Panc1 (cell line): ENCODE measurements at places on chromosomes 5 and 9. TPM values are rescaled to one million over a fixed set of nuclear protein-coding genes. Genes with fewer than 3 reads are reported as not detected.
A peak's percentile ranks its signal among the peaks of the same experiment; 100 is the strongest.

DNA sequence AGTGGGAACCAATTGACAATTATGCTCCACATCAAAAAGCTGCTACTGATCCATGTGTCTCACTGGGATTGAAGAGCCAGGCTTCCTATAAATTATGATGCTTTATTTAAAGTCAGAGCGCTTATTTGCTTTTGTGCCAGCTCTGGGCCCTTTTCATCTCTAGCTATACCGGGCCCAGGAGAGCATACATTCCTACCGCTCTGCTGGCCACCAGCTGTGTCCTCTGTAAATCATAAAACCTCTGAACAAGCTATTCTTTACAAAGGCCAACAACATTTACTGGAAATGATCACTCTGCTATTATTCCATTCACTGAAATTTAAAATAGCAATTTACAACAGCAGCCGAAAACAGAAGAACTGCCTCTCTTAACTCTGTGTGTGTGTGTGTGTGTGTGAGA lies 86.6 kb downstream of the ZNF608 start:
- no peaks in the 10 kb centered on the region for H3K27me3 ChIP-seq
- DNase-seq = no peak
- peaks cover 99% of the 10 kb centered on the region for H3K4me1 ChIP-seq
- peak overlapping the region; percentile 100 for H3K27ac ChIP-seq

Gene PIP5KL1
- total RNA-seq = 7.8 TPM

GRCh38 chr5:73792687-73793320 lies 166.8 kb downstream of the ARHGEF28 start:
- no peak overlapping the region for H3K27ac ChIP-seq
- H3K36me3 ChIP-seq = no peaks in the 10 kb centered on the region
- H3K27me3 ChIP-seq = no peaks in the 10 kb centered on the region
- peak; percentile 87 for DNase-seq
- H3K4me1 ChIP-seq = no peaks in the 10 kb centered on the region

Gene PDE6A
- 0.33 TPM for total RNA-seq

Gene EPB41L4A
- 0.87 TPM for total RNA-seq

DNA sequence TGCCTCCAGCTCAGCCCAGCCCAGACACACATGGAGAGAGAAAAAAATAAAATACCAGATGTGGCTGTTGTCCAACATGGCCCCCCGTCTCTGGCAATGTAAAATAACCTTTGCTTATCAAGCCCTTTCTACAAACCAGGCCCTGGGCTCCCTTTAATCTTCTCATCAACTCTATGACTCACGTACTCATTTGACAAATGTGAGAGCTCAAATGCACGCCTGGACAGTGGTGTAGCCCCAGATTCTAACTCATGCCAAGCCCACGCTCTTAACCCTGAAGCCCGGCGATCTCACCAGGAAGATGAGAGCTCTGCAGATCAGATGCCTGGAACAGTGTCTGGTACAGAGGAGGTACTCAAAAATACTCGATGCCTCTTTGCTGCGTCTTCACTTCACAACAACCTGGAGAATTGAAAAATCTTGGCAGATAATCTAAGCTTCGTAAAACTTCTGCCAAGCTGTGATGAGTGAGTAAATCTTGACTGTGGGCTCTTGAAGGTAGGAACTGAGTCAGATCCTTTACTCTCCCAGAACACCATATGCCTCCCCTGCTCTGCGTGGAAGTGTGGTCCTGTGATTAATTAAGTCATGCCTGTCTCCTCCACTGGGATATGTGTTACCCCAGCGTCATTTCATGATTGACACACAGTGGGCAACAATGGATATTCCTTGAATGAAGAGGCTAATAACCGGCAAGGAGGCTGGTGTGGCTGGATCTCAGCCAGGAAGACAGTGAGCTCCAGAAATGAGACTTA lies 102.0 kb upstream of the FSTL4 start:
- DNase-seq = no peak
- no peak overlapping the region for H3K27ac ChIP-seq
- H3K4me3 ChIP-seq = no peak overlapping the region
- no peaks in the 10 kb centered on the region for H3K36me3 ChIP-seq
- H3K27me3 ChIP-seq = peaks cover 4% of the 10 kb centered on the region

GRCh38 chr5:89351222-89351621 lies 468.2 kb upstream of the MEF2C start:
- no peaks in the 10 kb centered on the region for H3K4me1 ChIP-seq
- no peak overlapping the region for H3K27ac ChIP-seq
- no peaks in the 10 kb centered on the region for H3K36me3 ChIP-seq
- DNase-seq = no peak
- no peaks in the 10 kb centered on the region for H3K27me3 ChIP-seq

DNA sequence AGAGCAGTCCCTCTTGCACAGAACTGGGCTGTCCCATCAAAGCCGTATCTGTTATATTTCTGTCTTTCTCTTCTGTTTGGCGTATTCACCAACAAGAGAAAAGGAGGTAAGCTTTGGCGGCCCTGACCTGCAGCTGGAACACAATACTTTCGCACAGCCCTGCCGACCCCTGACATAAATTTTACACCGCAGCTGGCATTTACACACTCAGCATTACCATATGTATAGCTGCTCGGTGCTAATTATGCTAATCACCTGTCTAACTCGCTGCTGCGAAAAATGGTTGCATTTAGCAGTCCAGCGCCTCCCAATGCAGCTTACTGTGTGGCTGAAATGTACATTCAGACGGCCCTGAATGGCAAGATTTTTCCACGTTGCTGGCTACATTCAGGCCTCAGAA lies 20.8 kb downstream of the PTCH1 start:
- no peaks in the 10 kb centered on the region for H3K27me3 ChIP-seq
- no peak overlapping the region for H3K4me3 ChIP-seq
- no peaks in the 10 kb centered on the region for H3K4me1 ChIP-seq

GRCh38 chr9:109454041-109454440 lies 44.1 kb downstream of the PTPN3 start:
- no peaks in the 10 kb centered on the region for H3K36me3 ChIP-seq
- no peak overlapping the region for H3K4me3 ChIP-seq
- peak overlapping the region; percentile 21 for H3K27ac ChIP-seq
- peaks cover 5% of the 10 kb centered on the region for H3K4me1 ChIP-seq
- H3K27me3 ChIP-seq = no peaks in the 10 kb centered on the region

DNA sequence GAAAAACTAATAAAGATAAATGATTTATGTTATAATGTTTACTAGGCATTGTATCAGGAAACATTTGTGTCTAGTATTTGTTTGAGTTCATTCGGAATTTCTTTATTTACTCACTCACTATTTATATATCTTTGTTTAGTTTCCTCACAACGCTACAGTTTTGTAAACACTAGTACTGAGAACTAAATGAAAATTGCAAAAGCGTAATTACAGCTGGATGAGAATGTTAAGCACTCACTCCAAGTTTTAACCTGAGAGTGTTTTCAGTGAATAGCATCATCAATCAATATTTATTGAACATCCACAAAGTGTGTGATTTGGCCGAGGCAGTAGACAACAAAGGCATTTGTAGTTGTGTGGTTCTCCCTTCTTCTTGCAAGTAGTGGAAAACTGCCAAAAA lies 969.6 kb upstream of the DMAC1 start:
- H3K36me3 ChIP-seq = no peaks in the 10 kb centered on the region
- H3K4me3 ChIP-seq = no peak overlapping the region

DNA sequence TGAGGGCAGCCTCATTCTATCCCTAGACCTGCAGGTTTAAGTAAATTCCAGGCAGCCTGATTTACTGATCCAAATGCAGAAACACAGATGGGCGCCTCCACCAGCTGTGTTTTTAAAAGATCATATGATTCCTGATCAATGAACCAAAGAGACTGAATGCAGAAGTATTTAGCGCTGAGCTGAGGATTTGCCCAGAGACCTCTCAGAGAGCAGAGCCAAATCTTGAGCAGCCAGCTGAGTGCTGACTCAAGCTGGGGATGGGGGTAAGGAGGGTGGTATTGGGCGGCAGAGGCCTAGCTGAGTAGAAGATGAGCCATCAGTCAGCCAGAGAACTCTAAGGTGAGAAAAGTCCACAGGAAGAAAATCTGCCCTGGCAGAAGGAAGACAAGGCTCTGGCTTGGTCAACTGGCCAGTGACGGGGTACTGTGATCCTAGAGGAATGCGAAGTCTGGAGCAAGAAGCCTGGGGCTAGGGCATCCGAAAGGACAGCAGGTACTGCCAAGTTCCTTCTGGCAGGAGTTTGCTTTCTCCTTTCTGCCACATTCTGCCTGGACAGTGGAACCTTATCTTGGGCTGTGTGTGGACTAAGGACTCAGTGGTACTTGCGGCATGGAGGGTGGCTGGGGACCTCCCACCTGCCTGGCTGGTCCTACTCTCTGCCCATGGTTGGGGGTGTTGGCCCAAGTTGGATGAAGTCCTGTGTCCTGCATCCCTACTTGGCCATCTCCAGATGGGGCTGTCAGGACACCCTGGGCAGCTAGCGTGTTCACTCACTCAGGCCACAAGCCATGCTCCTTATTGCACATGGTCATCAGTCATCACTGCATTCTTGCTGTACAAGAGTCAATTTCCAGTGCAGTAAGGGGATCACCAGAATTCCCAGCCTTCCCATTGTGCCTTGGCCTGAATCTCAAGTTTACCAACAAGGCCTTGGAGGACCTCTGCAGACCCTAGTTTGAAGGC lies 34.5 kb upstream of the CDKN2AIPNL start:
- H3K27ac ChIP-seq = no peak overlapping the region
- no peak for DNase-seq
- H3K36me3 ChIP-seq = no peaks in the 10 kb centered on the region
- no peaks in the 10 kb centered on the region for H3K27me3 ChIP-seq

DNA sequence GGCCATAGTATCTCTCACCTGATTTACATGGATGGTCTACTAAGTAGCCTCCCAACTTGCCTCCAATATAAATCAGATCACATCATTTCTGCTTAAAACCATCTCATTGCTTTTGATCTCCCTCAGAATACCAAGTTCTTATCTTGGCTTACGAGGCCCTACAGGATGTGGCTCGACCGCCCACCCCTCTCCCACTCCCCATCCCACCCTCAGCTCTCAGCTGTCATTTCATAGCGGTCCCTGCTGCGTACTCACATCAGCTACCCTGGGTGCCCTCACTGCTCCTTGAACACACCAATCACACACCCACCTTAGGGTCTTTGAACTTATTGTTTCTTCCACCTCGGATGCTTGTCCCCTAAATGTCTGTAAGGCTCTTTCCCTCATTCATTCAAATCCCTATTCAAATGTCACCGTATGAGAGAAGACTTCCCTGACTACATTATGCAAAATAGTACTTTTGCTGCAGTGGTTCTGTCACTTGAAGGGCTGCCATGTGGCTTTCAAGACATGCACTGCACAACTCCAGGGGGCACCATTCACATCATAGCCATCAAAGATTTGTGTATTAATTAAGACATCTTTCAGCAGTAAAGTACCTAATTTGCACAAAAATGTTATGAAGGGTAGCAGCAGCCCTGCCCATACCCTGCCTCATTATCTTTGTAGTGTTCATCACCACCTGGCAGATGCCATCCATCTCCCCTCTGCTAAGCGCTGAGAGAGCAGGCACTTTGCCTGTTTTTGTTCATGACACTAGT lies 171.1 kb downstream of the ENC1 start:
- no peaks in the 10 kb centered on the region for H3K36me3 ChIP-seq
- no peak overlapping the region for H3K4me3 ChIP-seq
- H3K4me1 ChIP-seq = no peaks in the 10 kb centered on the region
- no peak overlapping the region for H3K27ac ChIP-seq

- H3K4me1 ChIP-seq = no peaks in the 10 kb centered on the region
- no peak for DNase-seq
- no peak overlapping the region for H3K27ac ChIP-seq
- H3K4me3 ChIP-seq = no peak overlapping the region
- no peaks in the 10 kb centered on the region for H3K27me3 ChIP-seq
Measured at GRCh38 chr5:73702951-73703350, 77.0 kb downstream of the ARHGEF28 start.

- H3K4me3 ChIP-seq = no peak overlapping the region
- no peaks in the 10 kb centered on the region for H3K27me3 ChIP-seq
Measured at GRCh38 chr5:149636861-149637246, 55.6 kb downstream of the ARHGEF37 start.

Gene IL31RA
- 3.1 TPM for total RNA-seq
